AML-193 (cell line): ENCODE measurements at places on chromosomes 3 and 15.

DNA sequence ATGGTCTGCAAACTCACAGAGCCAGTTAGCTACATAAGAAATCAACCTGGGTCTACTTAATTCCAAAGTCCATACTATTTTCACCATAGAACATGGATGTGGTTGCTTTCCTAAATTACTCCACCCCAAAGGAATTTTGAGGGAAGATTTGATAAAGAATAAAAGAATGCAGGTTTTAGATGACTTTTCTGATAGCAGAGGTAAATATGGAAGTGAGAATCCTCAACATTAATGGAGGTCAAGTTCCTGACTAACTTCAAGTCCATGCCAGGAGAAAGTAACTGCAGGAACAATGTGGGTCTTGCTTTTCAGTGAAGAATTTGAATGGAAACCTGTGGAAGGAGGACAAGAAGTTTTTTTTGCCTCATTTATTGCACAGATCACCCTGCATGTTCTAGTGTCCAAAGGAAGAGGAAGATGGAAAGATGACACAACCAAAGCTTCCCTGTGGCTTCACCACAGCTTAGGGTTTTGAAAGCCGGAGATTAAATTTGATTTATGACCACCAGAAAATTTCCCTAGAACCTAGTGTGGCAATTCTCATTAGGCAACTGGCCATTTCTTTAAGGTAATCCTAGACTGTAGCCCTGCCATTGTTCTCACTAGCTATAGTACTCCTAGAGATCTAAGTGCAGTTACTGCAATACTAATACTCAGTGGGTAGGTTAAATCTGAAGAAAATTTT lies 429.7 kb downstream of the RAP2B start:
- peak; percentile 84 for DNase-seq

GRCh38 chr15:35444557-35445204 lies 101.3 kb downstream of the DPH6 start:
- peak; percentile 33 for DNase-seq

- no peak for DNase-seq
These were observed 431.5 kb upstream of the CNTN6 start for GRCh38 chr3:661356-661755.

- no peak for DNase-seq
These were observed 377.0 kb downstream of the GAP43 start for GRCh38 chr3:116000311-116000710.
